ENCODE measurements at places on chromosomes 7 and 10.

DNA sequence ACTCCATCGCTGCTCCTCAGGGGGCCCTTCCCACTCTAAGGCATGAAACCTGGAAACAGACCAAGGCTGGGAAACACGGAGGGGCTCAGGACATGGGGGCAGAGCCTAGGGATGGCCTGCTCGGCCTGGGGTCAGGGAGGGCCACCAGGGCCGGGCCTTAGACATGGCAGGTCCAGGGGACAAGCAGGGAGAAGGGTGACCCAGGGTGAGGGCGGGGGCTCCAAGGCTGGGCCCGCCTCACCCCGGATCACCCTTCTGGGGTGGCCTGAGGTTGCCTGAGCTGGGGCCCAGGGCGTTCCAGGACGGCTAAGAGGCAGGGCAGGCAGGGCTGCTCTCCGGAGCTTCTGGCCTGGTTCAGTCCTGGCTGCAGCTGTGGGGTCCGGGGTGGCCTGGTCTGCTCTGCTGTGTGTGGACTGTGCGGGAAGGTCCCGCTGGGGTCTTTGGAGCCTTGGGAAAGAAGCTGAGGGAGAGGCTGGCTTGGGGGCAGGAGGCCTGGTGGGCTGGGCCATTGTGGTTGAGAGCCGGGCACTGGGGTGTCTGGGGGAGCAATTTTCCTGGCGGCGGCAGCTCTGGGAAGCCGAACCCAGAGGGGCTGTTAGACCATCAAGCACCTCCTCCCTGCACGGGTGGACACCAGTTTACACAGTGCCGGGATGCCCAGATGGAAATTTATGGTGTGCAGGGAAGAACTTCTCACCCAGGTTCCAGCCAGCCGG is 52.2 kb downstream of the UNCX start:
- DNase-seq, result no peak

- no peak for DNase-seq
Observed at GRCh38 chr7:16260236-16260728, 161.1 kb downstream of the CRPPA start.

- DNase-seq, result no peak
Observed at GRCh38 chr7:155775691-155776090, 36.6 kb downstream of the SHH start.

- DNase-seq, result no peak
Observed at GRCh38 chr7:127474457-127474856, 81.9 kb upstream of the ZNF800 start.

DNA sequence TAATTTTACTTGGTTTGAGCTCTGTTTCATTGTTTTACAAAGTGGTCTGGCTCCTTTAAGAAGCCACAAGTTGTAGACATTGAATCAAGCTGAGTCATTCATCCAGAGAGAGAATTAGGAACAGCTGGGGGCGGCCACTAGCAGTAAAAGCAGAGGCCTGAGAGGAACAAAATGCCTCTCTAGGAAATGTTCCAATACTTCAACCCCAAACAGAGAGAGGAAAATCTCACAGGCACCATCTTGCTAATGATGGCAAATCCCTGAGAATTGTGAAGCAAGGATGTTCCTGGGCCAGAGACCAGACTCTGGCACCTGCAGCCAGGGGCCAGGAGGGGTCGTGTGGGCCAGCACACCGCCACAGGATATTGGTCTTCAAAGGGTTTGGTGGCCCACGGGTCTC is 26.5 kb upstream of the TRIL start:
- DNase-seq, result no peak

DNA sequence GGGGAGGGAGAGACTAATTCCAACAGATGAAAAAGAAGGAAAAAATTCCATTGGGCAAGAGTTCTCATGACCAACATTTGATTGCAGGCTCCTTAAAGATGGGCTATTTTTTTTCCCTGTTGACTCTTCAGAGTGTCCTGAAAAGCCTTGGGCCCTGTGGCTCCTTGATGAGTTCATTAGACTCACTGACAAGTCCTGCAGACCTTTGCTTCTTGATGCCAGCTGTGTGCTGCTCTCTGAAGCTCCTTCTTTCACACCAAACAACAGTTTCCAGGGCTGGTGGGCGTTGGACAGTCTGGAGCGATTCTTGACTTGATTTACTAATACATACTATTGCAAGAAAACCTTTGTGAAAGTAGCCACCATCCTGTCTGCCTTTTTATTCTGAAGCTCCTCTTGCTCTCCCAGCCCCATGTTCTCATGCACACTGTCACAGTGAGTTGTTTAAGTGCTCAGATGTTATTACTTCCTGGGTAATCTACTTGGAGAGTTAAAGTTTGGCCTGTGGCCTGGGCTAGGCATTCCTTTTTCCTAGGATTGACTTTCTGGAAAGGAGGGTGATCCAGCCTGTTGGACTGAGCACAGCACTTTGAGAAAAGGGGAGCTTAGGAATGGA is 250.3 kb downstream of the PTEN start:
- no peak for DNase-seq

- DNase-seq, result no peak
Observed at GRCh38 chr10:43354879-43355380, 16.5 kb upstream of the FXYD4 start.

GRCh38 chr10:55078121-55078520 is 277.1 kb upstream of the PCDH15 start:
- no peak for DNase-seq

DNA sequence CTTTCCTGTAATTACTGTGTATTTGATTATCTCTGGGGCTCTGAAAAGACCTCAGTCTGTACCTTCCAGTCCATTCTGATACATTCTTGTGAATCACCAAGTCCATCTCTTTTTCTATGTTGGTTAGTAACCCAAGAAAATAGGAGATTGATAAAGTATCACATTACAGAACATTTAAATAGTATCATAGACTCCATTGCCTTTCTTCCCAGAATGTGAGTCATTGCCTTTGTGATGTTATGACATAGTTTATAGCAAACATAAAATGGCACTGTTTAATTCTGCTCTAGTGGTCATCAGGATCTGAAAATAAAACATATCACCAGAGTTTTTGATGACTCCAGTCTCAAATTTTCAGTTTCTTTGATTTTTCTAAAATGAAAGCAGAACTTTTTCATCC is 78.4 kb downstream of the NRG3 start:
- DNase-seq, result no peak

- DNase-seq, result no peak
Observed at GRCh38 chr7:76343294-76343930, 15.4 kb downstream of the YWHAG start.

DNA sequence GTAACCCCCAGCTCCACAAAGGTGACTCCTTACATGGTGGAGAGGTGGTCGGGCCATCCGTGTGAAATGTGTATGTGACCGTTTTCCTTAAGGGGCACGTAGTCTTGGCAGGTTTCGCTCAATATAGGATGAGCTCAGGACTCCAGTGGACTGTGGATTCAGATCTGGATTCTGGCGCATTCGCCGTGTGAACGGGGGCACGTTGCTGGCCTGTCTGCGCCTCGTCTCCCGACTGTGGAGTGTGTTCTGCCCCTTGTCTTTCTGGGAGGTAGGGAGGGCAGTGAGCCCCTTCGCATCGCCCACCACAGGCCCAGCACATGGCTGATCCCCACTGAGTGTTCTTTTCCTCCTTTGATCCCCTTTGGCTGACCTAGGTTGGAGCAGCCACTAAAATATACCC is 165.1 kb downstream of the EGFR start:
- DNase-seq, result no peak

GRCh38 chr10:60737242-60737641 is 41.0 kb upstream of the CDK1 start:
- DNase-seq, result no peak

DNA sequence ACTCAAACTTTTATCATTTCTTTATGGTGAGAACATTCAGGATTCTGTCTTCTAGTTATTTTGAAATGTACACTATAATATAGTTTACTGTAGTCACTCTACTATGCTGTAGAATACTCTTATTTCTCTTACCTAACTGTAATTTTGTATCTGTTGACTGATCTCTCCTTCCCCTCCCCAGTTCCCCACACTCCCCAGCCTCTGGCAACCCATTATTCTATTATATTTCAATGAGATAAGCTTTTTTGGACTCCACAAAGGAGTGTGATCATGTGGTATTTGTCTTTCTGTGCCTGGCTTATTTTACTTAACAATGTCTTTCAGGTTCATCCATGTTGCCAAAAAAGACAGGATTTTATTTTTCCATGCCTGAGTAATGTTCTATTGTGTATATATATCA is 71.4 kb upstream of the DYNC1I1 start:
- DNase-seq, result no peak

- no peak for DNase-seq
Observed at GRCh38 chr7:99789441-99790070, 5.6 kb upstream of the CYP3A4 start.

DNA sequence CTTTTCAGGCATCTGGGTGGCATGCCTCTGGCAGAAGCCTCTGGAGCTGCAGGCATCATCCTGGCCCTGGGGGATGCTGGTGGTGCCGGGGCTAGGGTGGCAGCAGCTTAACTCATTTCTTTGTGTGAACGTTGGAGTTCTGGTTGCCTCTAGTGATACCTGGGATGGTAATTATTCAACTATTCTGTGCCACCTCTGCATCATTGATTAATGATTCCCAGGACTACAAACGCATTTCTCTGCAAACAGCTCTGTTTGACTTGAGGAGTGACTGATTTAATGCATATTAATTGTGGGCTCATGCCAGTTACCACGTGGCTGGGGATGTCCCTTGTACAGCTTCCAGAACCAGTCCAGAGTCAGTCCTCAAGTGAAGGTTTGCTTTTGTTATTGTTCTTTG is 55.9 kb downstream of the LRRC18 start:
- no peak for DNase-seq

DNA sequence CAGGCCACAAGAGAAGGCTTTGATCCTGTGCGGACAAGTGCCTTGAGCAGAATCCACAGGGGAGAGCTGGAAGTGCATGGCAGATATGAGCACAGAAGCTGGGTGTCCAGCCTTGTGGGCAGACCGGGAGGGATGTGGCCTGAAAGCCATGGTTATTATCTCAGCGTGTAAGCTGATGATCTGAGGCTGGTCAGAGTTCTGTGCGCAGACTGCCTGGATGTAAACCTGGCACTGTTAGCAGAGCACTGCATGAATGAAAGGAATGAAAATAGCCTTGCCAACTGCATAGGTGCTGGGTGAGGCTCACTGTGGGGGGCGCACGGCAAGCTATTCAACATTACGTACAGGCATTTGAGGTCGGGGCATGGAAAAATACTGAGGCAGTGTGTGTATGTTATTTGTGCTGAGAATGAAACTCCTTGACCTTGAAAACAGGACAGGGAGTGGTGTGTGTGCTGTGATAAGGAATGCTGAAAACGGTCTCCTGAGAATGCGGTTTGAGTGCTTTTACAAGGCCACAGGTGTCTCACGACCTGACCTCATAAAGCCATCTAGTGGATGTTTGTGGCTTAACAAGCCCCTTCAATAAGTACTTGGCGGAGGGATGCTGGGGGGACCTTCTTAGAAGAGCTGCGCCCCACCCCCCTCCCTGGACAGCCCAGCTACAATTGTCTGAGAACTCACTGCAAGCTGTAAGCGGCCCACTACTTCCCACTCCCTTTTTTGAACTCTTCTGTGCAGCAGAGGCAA is 18.7 kb downstream of the AKR1C1 start:
- DNase-seq, result no peak

GRCh38 chr10:104080762-104081161 is 4.9 kb downstream of the COL17A1 start:
- no peak for DNase-seq

- DNase-seq, result no peak
Observed at GRCh38 chr7:4785371-4785770, 9.9 kb downstream of the AP5Z1 start.

DNA sequence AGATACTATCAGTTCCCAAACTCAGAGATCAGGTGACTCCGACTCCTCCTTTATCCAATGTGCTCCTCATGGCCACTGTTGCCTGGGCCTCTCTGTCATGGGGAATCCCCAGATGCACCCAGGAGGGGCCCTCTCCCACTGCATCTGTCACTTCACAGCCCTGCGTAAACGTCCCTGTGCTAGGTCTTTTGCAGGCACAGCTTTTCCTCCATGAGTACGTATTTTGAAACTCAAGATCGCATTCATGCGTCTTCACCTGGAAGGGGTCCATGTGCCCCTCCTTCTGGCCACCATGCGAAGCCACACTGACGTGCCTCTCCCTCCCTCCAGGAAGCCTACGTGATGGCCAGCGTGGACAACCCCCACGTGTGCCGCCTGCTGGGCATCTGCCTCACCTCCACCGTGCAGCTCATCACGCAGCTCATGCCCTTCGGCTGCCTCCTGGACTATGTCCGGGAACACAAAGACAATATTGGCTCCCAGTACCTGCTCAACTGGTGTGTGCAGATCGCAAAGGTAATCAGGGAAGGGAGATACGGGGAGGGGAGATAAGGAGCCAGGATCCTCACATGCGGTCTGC is 162.2 kb downstream of the EGFR start:
- no peak for DNase-seq

- DNase-seq, result no peak
Observed at GRCh38 chr7:41709621-41710020, 6.7 kb upstream of the INHBA start.

DNA sequence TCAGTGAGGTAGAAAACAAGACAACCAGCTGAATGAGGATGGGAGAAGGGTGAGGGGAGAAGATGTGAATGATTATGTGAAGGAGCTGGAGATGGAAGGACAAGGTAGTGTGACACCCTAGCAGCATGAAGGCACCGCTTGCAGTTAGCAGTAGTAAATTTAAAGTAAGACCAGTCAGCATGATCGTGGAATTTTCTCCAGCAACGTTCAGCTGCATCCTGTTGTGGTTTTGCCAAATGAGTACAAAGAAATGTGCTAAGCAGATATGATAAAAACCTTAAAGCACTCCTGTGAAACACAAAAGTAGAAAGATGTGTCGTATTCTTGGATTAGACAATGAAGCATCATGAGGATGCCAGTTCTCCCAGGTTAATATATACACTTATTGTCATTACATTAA is 34.1 kb upstream of the IFRD1 start:
- DNase-seq, result no peak

DNA sequence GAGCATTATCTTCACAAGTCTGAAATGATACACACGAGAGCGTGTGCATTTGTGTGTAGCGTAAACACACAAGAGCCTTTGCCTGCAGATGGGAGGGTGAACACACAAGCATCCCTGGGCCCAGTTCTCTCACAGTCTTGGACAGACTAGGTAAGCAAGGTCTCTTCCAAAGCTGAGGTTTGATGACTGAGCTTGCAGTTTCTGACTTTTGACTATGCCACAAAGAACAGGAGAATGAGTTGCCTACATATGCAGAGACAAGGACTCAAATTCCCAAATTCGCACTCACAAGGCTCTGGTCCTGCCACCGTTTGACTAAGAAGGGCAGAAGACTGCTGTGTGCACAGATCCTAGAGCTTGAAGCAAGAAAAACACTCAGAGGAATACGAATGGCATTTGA is 55.8 kb downstream of the FAM53B start:
- no peak for DNase-seq

DNA sequence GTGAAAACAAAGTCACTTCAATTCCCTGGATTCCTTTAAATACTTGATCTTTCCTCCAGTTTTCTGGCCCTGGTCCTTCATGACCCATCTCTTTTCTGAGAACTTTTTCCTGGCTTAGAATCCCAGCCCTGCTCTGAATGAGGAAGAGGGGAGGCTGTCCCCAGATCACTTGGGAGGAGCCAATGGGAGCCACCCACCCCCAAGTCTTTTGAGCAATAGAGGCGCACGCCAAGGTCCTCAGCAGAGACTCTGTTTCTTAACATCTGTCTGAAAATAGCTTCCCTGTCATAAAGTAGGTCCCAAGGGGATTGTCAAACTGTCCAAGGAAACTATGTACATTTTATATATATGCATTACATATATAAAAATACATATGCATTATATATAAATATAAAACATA is 126.8 kb downstream of the ADRA2A start:
- no peak for DNase-seq
